ENCODE measurements at places on chromosomes 16 and 17.

DNA sequence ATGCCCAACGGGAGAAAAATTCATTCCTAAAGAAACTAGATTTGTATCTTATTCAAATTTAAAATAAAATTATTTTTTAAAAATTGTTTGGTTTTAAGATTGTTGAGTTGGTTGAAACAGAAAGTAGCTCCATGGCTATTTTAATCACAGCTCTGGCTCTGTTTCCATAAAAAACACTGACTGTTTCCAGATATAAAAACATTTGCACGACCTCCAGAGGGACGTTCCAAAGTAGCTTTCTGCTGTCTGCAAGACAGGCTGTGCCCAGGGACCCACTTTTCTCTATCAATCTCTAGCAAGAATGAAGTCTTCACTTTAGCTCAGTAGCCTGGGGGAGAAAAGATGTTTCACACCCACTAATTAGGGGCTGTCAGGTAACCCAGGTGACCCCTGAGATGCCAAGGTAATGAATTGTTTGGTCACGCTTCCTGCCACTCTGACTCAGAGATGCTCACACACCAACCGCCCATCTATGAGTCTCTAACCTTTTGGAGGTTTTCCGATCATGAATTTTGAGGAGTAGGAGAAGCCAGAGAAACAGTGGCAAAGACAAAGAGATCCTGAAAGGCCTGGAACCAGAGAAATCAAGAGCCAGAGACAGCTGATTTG lies 220.1 kb upstream of the SOX9 start:
- DNase-seq: peak; percentile 37

DNA sequence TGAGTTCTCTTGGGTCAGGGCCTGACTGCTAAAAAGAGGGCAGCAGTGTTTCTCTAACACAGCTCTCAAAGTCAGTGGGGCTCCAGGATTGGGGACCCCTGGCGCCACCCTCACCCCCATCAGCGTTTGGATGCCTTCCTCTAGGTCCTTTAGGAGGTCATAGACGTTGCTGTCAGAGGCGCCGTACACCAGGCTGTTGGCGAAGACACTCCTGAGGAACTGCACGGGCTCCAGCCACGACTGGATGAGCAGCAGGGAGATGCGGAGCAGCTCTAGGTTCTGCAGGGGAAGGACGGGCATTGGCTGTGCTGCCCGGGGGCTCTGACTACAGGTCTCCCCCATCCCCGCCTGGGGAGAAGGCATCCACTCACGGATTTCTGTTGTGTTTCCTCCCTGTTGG lies 993 bp downstream of the GH1 start:
- DNase-seq: no peak

DNA sequence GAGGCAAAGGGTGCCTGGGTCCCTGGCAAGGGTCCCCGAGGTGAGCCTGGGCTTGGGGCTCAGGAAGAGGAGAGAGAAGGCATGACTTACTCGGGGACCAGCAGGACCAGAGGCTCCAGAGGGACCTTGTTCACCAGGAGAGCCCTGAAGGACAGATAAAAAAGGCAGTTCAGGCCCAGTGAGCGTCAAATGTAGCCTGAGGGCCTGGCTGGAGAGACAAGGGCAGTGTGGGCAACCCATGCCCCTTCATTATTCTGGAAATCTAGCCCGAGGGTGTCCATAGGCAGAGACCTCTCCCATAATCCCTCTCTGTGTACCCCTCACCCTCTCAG lies 14.1 kb downstream of the COL1A1 start:
- DNase-seq: no peak

- DNase-seq: no peak
Observed at GRCh38 chr16:14606102-14606501, 24.0 kb downstream of the PARN start.

- DNase-seq: no peak
Observed at GRCh38 chr16:75087375-75087979, 29.1 kb downstream of the LDHD start.

Measured in retinal pigment epithelial cell (primary cell).